ENCODE measurements at places on chromosomes 7 and 10. TPM values are rescaled to one million over a fixed set of nuclear protein-coding genes. Genes with fewer than 3 reads are reported as not detected.

The UBN2 gene
- 21.2 TPM for total RNA-seq

The GSTO1 gene
- total RNA-seq = 34.6 TPM

The SLC29A3 gene
- 3.9 TPM for total RNA-seq

The OPN1SW gene
- total RNA-seq = not detected

Data from diencephalon (tissue), 1 donor.